Activated T-helper 2 cell treated with anti-CD3 and anti-CD28 coated beads, Interferon-gamma antibody, Interleukin-2, Interleukin-4, amounts not matched to agents 10 μg/mL and 5 μg/mL and 100 μg/mL, durations not matched to agents 14 hours and 24 hours and 36 hours (primary cell): ENCODE measurements at places on chromosomes 5 and 9.

GRCh38 chr9:31137176-31138160, 1247.0 kb upstream of the ACO1 start:
- no peak for DNase-seq

- no peak for DNase-seq
Measured at GRCh38 chr9:76188905-76189304, 205.3 kb downstream of the RFK start.

- no peak for DNase-seq
Measured at GRCh38 chr5:31029925-31030324, 163.6 kb upstream of the CDH6 start.

DNA sequence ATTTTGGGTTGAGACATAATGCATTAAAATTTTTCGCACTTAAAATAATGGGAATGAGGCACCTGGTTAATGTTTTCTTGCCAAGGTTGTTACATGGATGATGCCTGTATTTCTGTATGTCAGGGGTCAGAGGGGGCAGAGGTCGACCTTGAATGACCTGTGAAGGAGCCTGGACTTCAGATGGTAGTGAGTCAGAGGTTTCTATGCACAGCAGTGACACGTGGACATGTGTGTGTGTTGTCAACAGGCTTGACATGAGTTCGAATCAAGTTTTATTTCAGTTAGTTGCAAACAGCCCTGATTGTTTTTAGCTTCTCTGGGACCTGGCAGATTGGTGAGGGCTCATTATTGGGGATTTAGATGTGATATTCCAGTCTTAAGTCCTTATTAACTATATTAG, 3.6 kb downstream of the IL5 start:
- no peak for DNase-seq

DNA sequence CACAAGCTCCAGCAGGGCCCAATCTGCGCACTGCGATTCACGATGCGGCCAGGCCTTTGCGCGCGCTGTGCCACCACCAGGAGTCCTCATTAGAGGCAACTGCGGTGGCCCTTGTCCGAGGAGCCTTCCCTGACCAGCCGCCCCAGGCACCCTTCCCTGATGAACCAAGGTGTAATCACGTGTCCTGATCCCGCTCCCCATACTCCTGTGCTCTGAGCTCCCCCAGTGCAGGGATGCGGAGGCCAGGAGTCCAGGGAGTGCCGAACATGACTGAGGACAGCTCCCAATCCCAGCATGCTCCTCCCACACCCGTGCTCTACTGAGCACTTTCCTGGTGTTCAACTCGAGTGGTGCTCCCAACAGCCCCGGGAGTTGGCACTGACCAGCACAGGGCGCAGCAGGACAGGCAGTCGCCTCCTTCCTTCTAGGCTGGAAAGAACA, 134.8 kb downstream of the ZNF354C start:
- no peak for DNase-seq

DNA sequence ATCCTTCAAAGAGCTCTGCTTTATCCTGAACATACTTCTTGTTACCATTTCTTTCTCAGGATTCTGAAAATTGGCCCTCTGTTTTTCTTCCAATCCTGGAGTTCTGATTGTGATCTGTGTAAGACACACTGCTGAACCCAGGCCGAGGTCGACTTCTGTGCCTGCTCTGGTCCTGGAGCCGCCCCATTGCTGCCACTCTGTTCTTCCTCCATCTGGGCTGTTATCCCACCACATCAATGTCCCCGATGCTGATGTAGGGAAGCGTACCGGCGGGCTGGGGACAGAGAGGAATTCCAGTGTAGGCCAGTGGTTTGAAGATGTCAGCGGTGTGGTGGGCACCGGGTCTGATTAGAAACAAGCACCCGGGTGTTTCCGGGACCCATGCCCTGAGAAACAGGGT, 102.5 kb downstream of the LIFR start:
- DNase-seq: no peak

DNA sequence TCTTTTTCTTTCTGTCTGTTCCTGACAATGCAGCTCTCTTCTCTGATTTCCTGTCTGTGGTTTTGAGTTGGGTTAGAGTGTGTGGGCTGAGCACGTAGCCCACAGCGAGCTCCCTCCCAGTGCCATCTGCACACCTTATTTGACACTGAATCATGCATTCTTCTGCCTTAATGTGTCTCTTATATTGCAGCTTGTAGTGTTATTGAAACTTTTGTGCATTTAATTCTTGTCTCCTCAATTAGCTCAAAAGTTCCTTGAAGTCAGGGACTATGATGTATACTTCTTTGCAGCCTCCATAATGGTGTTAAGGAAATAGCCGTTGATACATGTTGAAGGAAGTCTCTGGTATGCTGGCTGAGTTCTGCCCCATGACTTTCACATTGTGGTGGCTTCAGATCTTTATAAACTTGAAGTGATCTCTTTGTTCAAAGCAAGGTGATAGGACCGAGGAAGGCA, 576.2 kb upstream of the CLINT1 start:
- DNase-seq: peak; percentile 36

DNA sequence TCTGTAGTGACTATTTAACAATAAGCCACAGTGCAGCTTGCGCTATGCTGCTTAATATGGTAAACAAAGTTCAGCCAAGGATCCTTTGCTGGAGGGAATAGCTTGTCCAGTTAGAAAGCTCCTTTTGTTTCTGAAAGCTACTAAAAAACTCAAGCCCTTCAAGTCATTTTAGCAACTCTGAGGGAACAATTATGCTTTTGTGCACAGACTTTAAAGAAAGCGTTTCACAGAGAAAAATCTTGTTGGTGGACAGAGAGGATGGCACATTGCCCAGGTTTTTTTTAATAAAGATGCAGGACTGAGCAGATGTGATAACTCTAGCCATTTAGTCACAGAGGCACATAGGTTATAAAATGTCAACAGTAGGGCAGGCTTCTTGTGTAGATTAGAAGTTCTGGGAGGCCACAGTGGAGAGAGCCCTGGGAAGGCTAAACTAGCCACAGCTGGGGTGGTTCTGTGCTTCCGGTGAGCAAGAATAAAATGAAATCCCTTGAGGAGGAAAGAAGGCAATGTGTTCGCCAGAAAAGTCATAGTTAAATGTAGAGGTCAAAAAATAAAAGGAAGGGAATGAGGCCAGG, 63.4 kb downstream of the ALDH7A1 start:
- DNase-seq: no peak

DNA sequence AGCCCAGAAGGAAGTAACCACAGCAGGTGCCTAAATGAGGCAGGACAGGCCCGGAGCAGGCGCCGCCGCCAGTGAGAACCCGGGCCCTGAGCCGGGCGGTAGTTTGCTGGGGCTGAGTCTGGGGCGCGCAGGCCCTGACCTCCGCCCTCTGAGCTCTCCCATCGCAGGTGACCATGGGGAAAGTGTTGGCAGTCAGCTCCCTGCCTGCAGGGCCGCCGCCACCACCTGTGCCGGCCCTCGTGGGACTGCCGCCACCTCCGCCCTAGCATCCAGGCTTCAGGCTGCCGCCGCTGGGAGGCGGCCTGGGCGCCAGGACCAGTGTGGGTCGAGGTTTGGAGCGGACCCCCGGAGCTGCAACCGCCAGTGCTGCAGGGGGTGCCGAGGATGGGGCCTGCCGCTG, 61.1 kb downstream of the TARS1 start:
- DNase-seq: no peak

DNA sequence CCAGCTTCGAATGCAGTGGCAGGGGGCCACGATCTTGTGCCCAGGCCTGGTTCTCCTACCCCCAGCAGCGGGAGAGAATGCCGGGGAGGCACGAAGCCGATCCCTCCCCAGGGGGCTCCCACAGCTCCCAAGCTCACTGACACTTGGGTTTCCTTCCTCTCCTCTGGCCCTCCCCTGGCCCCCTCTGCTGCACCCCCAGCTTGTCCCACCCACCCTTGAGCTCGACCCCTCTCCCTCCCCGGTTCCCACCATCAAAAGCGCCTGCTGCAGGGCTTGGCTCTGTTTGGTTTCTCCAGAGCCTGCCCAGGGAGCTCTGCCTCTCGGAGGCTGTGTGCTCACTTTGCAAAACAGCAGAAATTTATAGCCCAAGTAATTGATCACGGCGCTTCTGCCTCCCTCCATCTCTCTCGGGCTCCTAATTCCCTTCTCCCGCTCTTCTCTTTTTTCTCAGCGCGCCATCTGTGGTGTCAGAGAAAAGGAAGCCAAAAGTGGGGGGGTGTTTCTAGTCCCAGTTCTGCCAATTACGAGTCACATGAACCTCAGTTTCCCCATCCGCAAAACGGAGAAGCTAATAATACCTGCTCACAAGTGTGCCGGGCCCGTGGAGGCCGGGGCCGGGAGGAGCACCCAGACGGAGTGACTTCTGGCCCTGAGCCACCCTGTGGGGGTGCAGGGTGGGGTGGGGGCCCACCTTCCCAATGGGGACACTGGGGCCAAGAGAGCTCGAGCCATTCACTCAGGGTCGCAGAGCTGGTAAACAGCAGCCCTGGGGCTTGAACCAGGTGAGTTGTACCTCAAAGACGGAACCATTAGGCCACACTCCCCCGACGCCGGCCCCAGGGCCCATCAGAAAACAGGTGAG, 141.2 kb upstream of the IER5L start:
- DNase-seq: no peak

- no peak for DNase-seq
Measured at GRCh38 chr5:3428334-3428733, 167.3 kb upstream of the IRX1 start.

GRCh38 chr9:133277467-133277866, 2.5 kb upstream of the ABO start:
- no peak for DNase-seq

- no peak for DNase-seq
Measured at GRCh38 chr9:36738318-36738976, 165.8 kb downstream of the MELK start.

DNA sequence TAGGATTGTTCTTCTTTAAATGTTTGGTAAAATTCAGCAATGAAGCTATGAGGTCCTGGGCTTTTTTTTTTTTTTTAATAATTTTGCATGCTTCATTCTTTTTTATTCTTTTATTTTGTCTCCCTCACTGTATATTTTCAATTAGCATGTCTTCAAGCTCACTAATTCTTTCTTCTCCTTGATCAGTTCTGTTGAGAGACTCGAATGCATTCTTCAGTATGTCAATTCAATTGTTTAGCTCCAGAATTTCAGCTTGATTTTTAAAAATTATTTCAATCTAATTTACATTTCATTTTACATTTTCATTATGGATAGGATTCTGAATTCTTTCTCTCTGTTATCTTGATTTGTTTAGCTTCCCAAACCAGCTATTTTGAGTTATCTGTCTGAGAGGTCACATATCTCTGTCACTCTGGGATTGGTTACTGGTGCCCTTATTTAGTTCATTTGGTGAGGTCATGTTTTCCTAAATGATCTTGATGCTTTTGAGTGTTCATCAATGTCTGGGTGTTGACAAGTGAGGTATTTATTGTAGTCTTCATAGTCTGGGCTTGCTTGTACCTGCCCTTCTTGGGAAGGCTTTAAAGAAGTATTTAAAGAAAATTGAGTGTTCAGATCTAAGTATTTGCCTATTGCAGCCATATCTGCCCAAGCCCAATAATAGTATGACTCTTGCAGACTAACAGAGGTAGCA, 9.1 kb downstream of the LURAP1L start:
- DNase-seq: no peak

GRCh38 chr9:12923468-12924009, 148.7 kb downstream of the LURAP1L start:
- no peak for DNase-seq

DNA sequence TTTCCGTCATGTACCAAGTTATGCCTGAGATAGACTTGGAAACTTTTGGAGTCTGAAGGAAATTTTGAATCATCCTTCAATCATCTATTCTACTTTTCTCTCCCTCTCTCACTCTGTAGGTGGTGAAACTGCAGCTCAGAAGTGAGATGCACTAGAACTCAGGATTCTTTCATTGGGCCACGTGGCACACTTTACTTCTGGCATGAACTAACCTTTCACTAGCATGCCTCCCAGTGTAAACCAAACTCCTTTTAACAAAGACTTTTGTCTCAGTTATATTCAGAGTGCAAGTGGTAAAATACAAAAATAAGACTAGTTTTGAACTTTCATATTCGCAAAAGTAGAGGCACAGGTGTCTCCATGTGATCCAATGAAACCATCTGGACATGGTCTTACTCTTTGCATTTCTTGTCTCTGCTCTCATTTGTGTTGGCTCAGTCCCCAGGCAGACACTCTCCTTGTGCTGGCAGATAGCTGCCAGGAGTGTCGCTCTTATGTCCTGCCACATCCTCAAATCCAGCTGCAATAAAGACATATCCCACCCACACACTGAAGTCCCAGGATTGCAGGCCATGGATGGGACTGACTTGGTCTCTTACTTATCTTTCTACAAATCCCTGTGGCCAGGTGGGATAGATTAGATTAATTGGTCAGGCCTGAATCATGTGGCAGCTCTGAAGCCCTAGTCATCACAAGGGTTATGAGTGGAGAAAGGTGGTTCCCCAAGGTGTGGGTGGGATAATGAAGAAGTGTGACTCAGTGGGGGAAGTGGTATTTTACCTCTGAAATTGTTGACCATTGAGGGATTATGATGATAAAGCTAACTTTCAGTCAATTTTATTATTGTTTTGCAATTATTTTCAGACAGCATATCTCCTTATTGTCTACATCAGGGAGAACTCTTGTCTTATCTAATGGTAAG, 267.5 kb downstream of the GABRB2 start:
- DNase-seq: no peak

- DNase-seq: no peak
Measured at GRCh38 chr5:115194676-115195075, 25.0 kb upstream of the TRIM36 start.

DNA sequence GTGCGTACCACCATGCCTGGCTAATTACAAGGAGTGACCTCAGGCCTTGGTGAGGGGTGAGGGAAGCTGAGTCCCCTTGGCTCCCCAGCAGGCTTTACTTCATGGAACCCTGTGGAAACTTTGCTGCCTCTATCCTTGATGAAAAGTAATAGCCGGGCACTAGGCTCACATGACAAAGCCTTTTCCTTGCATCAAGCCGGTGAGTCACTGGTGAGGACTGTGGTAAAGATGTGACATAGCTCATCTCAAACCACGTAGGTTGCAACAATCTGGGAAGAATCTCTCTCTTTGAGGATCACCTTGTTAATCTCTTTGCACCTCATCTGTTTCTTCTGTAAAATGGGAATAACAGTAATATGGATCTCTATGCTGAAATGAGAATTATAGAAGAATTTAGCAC, 116.3 kb upstream of the SLC25A48 start:
- DNase-seq: no peak

DNA sequence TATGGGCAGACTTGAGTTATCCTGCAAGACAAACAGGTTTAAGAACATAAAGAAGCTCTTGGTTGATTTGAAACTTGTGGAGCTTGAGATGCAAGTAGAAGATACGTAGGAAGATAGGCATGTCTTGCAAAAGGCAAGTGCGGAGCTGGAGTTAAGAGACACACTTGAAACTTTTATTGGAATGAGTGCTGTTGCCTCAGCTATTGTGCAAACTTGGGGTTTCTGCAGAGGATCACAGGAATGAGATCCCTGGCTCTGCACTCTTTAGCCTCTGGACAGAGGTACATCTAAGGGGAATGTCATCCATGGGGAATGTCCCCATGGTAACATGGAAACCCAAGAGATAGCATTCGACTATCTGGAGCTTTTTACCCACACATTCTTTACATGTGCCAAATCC, 121.1 kb downstream of the ADCY2 start:
- no peak for DNase-seq
